ENCODE measurements at places on chromosomes 5 and 9.

DNA sequence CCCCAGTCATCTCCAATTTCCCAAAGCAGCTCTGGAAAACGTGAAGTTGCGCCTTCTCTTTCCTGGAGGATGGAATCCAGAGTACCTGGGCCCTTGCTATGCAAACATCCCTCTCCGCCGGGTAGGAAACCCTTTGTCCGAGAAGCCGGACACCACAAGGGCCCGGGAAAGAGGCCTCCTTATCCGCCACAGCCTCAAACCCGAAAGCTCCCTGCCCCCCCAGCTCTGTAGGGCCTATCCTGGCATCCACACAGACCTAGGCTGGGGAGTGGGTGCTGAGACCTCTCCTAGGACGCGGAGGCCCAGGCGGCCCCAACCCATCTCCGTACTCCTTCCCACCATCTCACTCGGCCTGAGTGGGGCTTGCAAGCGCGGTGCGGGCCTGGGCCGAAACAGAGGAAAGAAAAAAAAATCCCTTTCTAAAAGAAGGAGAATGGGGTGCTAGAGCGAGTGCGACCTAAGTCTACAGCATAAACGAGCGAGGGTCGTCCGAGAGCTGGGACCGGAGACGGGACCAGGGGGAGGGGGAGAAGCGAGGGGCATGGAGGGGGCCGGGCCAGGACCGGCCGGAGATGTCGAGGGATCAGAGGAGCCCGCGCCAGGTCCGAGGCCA is 624 bp downstream of the FBXW11 start:
- DNase-seq = peak; percentile 18

GRCh38 chr5:116396476-116397099 is 178.0 kb downstream of the SEMA6A start:
- DNase-seq = no peak

DNA sequence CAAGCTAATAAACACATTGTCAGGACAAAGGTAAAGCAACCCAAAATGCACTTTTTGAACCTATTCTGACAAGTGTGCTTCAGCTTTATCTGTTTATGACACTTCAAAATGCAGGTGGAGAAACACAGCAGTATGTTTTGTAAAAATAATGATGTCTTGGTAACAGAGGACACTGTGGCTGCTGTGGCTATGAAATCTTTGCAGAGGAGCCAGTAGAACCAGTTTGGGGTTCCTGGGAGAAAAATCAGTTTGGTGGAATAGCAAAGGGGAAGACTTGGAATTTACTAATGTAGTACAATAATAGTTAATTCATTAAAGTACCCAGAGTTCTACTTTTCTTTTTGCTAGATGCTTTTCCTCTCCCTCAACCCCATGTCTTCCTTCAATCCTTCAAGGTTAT is 40.6 kb downstream of the SIL1 start:
- DNase-seq = no peak

GRCh38 chr9:107906074-107906473 is 416.5 kb upstream of the KLF4 start:
- no peak for DNase-seq

DNA sequence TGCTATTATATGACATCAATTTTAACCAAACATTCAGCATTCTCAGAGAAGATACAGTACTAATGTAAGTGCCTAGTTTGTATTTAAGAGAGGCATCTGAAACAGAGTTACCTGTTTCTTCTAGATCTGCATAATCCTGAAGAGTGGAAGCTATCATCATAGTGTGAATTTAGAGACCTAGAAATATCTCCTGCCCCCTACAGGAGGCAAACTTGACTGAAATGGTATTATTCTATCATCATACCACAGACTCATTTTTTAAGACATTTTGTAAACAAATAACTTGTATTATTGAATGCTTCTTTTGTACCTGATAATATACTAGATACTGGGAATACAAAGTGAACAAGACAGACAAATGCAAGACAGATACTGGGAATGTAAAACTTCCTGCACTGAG is 216.8 kb upstream of the RPS23 start:
- DNase-seq = no peak
